T-cell (primary cell): ENCODE measurements at places on chromosomes 1 and 21. TPM values are rescaled to one million over a fixed set of nuclear protein-coding genes. Genes with fewer than 3 reads are reported as not detected.

The NOL9 gene
- 58.7 TPM for total RNA-seq

The DHRS3 gene
- total RNA-seq = 69.8 TPM

The NHLH2 gene
- total RNA-seq = not detected

The ACKR1 gene
- not detected for total RNA-seq

The TMPRSS2 gene
- total RNA-seq = not detected

The NR5A2 gene
- total RNA-seq = 0.19 TPM

The CA6 gene
- 2.1 TPM for total RNA-seq

The PLD5 gene
- not detected for total RNA-seq

The KCNAB2 gene
- 181 TPM for total RNA-seq

The A3GALT2 gene
- not detected for total RNA-seq

The NR1I3 gene
- total RNA-seq = not detected

The SH2D2A gene
- 65.4 TPM for total RNA-seq

DNA sequence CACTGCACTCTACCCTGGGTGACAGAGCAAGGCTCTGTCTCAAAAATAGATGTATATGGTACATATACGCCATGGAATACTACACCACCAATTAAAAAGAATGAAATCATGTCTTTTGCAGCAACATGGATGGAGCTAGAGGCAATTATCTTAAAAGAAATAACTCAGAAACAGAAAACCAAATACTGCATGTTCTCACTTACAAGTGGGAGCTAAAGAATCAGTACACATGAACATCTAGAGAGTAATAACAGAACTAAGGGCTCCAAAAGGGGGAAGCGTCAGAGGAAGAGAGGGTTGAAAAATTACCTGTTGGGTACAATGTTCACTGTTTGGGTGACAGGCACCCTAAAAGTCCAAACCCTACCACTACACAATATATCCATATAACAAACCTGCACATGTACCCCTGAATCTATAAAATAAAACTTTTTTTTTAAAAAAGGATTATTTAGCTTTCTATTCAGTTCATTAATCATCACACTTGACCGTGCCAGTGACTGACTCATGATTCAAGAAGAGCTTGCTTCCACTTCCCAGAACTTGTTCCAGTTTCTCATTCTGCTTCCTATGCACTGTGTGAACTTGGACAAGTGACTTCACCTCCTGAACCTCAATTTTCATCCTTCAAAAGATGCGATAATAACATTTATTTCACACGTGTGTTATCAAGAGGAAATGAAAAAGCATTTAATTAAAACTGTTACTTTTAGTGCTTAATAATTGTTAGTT, 109.6 kb downstream of the PLPP3 start:
- no peak for DNase-seq

GRCh38 chr1:26126321-26127084, 14.9 kb downstream of the PDIK1L start:
- peak; percentile 51 for DNase-seq

GRCh38 chr21:46295177-46295770, 9.1 kb downstream of the YBEY start:
- DNase-seq = no peak

DNA sequence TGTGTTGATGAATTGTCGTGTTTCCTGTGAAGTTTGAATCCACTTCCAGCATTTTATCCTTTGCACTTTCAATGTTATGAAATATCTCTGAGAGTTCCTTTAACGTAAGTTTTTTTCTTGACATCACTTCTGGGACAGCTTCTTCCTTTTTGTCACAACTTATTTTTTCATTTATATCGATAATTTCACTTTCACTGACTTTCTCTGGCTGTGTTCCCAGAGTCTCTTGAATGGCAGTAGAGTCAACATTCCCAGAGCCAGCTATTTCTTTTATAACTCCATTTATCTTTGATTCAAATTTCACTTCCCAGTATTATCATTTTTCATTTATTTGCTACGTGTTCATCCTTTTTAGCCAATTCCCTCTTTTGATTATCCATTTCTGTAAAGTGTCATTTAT, 256.5 kb downstream of the PAPPA2 start:
- DNase-seq = no peak

- DNase-seq = no peak
Observed at GRCh38 chr1:202306535-202307345, 35.0 kb downstream of the UBE2T start.

DNA sequence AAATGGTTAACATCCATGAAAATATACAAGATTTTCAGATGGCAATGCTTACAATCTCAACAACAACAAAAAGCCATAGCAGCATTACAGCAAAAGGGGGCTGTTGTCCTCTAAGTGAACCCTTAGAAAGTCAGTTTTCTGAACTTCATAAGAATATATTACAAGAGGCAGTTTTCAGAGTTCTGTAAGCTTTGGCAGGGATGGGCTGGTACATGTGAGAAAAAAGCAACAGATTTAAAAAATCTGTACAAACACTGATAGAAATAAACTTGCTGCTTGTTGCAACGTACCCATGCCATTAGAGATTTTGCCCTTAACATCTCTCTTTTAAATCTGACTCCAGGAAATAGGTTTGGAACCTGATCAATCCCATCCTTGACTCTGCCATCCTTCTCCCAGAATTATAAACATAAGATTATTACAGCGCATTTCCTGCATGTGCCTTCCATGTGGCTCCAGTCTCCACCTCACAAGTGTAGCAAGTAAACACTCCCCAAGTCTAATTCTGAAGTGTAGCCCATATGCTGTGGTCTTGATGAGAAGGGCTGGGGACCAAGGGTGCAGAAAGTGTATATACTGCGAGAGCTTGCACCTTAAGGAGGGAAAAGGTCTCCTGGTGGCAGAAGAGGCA, 101.4 kb upstream of the TSPAN2 start:
- DNase-seq = no peak

- DNase-seq = no peak
Observed at GRCh38 chr1:7278827-7279765, 492.0 kb upstream of the VAMP3 start.

- no peak for DNase-seq
Observed at GRCh38 chr1:200355801-200356200, 54.0 kb downstream of the ZNF281 start.

GRCh38 chr1:182084487-182085316, 23.2 kb upstream of the ZNF648 start:
- DNase-seq = peak; percentile 38

- DNase-seq = no peak
Observed at GRCh38 chr1:218250492-218250891, 34.6 kb upstream of the RRP15 start.

GRCh38 chr1:56688522-56689026, 43.5 kb downstream of the PRKAA2 start:
- no peak for DNase-seq

DNA sequence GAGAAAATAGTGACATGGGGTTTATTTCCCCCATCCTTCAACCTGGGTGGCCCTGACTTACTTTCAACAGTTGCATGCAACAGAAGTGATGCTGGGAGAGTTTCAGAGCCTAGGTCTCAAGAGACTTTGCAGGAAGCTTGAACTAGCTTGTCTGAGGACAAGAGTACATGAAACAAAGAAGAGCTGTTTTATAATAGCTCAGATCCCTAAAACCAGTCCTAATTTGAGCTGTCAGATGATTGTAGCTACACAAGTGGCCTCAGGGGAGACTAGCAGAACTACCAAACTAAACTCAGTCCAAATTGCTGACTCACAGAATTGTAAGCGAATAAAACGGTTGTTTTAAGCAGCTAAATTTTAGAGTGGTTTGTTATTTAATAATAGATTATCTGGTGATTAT, 17.1 kb downstream of the RC3H1 start:
- no peak for DNase-seq

DNA sequence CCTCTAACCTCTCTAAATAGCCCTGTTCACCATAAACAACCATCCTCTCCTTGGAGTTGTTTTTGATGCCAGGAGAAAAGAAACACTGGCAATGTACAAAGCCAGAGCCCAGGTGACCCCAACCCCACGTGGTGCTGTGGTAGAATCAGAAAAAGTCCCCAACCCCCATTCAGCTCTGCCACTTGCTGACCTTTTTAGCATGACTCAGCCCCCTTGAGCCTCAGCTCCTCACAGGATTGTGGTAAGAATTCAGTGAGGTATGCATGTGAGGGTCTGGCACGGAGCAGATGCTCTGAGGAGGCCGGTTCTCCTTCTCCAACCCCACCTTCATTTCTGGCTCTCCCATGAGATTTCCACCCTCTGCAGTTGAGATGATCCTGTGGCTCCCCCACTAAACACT, 11.1 kb upstream of the CHI3L1 start:
- no peak for DNase-seq

DNA sequence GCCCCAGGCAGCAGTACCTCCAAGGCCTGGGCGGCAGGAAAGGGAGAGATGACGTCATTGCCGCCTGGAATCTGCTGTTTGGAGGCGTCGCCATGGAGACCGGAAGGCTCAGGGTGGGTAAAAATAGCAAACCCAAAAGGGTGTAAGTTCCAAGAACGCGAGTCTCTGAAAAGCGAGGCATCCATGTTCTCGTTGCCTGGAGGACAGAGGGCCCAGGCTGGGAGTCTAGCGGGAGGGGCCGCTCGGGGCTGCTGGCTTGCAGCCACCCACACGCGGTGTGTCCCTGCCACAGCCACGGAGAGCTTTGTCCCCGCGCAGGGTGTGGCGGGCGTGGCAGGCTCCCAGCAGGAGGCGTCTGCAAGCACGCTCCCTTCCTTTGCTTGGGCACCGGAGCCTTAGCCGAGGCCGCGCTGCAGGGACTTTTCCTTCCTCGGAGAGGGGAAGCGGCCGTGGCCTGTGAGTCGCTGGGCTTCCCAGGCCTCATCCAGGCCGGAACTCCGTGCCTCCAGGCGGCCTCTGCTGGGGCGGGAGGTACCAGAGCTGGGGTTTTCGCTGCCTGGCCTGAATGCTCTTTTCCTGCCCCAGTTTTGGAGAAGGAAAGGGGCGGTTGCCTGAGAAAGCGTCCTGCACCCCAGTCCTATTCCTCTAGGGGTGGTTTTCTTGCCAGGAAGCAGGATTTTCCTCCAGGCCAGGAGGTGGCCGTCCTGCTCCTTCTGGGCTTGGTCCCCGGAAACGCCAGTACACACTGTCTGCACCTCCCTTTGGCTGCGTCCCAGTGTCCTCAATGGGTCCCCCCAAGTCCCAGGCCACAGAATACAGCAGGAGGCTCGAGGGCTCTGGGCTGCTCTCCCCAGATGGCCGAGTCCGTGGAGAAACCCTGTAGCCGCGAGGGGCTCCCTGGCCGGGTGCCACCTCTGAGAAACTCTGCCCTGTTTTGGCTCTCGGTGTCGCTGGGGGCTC, 15.3 kb upstream of the SKI start:
- DNase-seq = no peak

GRCh38 chr1:44929531-44929930, 56.9 kb downstream of the EIF2B3 start:
- no peak for DNase-seq

- no peak for DNase-seq
Observed at GRCh38 chr1:233554037-233554436, 59.9 kb upstream of the KCNK1 start.

DNA sequence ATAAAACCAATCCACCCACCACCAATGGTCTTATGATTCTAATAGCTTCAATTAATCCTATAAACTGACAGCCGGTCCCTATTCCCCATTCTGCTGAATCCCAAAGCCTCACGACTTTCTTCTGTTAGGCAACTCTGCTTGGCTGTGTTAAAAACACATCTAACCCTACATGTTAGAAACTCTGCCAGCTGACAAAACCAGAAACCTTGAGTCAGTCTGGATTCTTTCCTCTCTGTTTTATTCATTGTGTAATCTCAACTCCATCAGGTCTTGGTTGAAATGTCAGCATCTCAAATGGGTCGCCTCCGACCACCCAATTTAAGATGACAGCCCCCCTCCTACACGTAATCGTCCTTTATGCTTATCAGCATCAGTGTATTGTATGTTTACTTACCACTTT, 312.1 kb downstream of the DISC1 start:
- no peak for DNase-seq

- no peak for DNase-seq
Observed at GRCh38 chr1:171929121-171929520, 87.8 kb downstream of the DNM3 start.

- DNase-seq = no peak
Observed at GRCh38 chr1:223860051-223860622, 14.4 kb upstream of the TP53BP2 start.

DNA sequence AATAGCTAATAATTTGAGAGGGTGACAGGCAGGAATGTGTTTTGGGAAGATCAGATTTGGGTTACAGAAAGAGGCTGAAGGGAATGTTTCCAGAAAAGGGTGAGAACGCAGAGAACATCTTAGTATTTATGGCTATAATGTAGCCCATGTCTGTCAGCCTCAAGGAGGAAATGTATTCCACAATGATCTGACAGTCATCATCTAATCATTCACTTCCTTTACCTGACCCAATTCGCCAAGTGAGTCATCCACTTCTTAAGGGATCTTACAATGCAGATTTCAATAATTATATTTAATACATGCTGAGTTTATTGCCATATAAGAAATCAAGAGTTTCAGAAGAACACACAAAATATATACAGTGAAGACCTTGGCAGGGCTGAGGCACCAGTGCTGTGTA, 10.8 kb downstream of the TRIM45 start:
- DNase-seq = no peak

GRCh38 chr1:908661-909060, 15.1 kb upstream of the SAMD11 start:
- DNase-seq = no peak

- DNase-seq = no peak
Observed at GRCh38 chr1:61353797-61354406, 271.5 kb downstream of the NFIA start.

- DNase-seq = no peak
Observed at GRCh38 chr1:28512058-28512611, 6.3 kb downstream of the RCC1 start.

GRCh38 chr1:246134789-246135188, 372.3 kb downstream of the SMYD3 start:
- no peak for DNase-seq

DNA sequence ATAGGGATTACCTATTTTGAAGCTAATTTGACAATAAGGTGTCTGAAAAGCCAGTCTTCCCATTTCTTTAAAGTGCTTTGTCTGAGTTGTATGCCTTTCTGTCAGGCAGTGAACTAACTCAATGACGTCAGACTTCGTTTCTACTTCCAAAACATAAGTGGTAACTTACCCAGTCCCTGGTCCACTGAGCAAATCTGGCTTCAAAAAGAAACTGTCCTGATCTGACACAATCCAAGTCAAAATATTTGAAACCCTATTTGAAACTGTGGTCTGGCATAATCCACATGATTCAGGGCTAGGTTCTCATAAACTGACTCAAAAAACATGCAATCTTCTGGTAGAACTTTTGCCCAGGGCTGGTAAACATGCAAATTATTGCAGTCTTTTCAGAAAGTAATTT, 34.0 kb downstream of the DIRAS3 start:
- no peak for DNase-seq

- no peak for DNase-seq
Observed at GRCh38 chr1:60436186-60436585, 362.6 kb upstream of the C1orf87 start.
